H54 (cell line): ENCODE measurements at places on chromosomes 4 and X.

DNA sequence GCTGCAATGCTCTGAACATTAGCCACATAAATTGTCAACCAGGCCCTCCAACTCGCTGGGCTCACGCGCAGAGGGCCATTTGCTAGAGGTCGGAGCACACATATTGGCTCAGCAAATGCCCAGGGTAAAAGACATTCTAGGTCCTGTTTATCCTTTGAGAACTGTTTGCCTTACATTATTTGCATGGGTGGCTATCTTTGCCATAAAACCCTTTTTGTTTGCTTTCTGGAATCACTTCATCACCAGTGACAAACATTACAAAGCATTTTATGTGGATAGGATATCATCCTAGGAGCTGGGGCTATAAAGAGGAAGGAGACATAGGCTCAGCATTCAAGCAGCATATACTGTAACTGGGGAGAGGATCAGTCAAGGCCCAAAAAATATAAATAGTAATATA, 149.2 kb upstream of the RAI2 start:
- DNase-seq = no peak

DNA sequence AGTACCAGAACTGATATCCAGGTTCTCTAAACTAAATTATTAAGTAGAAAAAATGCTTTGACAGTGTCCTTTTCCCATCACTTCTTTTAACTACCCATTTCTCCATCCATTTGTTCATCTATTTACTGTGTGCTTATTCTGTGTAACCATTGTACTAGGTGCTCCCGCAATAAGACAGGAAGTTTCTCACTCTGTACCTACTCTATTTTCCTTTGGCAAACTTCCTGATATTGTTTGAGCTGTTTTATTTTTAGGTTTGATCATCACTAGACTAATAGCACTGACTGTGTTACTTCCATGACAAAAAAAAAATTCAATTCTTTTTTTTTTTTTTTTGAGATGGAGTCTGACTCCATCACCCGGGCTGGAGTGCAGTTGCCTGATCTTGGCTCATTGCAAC, 102.5 kb upstream of the CASK start:
- no peak for DNase-seq

GRCh38 chr4:151420250-151420807, 11.4 kb downstream of the FHIP1A start:
- no peak for DNase-seq

- DNase-seq = no peak
These were observed 149.1 kb downstream of the GRXCR1 start for GRCh38 chr4:43041632-43042031.

DNA sequence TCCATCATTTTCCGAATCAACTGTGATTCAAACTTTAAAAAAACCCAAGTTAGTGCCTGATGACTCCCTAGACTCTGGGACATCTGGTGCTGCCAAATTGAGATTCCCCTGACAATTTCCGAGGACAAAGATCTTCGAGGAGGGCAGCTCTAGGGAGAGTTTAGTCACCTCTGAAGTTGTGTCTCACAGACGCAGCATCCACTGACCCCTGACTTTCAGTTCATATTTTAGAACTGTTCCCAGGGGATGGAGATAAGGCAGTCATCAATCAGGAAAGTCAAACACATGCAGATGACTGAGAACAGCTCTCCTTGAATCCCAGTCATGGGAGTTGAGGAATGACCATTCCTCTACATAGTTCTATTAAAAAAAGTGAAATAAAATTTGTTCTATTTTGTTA, 643.9 kb downstream of the TRIML1 start:
- no peak for DNase-seq

- DNase-seq = no peak
These were observed 318.0 kb upstream of the TAPT1 start for GRCh38 chr4:16544251-16544721.

DNA sequence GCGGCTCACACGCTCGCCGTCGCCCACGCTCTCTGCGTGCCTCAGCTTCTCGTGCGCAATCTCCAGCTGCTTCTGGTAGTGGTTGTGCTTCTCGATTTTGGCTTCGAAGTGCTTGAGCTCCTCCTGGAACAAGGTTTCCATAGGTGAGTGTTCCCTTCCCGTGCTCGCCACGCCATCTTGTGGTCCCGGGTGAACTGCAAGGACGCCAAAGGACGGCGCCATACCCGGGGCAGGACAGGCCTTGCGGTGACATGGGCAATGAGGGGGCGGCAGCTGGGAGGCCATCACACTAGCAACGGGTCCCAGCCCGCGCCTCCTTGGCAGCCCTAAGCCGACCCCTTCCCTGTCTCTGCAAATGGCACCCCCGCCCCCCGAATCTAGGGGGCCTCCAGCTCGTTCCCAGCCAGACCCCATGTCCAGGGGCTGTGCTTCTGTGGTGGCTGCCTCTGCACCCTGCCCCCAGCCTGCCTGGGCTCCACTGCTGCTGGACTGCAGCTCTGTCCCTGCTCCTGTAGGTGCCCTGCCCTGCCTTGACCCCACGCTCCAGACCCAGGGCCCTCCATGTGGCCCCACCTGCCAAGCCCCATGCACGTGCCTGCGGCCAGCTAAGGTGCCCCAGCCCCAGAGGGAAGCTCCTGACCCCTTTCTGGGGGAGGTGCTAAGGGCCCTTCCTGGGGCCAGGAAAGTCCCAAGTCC, 17.3 kb downstream of the LRPAP1 start:
- DNase-seq = no peak
